Stromal cell of bone marrow (primary cell): ENCODE measurements at places on chromosomes 4 and X.

DNA sequence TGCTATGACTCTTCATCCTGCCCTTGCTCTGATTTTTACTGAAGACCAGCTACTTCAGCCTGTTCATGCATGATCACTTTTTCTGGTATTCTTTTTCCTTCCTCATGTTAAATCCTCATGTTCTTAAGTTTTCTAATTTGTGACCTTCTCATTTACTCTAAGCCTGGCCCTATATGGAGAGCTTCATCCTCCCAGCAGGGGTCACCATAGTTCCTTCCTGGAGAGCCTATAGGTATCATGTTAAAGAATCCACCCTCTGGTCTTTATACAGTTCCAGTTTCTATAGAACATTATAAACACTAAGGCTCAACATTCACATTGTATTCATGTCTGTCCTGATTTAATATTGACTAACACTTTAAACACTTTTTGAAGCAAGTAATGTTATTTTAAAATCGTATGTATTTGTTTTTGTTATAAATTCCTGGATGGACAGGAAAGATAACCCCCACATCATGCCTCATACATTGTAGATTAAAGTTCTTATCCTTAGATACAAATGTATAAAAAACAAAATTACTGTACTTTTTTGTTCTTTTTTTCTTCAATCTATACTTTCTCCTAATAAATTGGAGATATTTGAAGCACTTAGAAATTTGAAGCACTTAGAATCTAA is 53.8 kb upstream of the OTUD4 start:
- DNase-seq: peak; percentile 28

DNA sequence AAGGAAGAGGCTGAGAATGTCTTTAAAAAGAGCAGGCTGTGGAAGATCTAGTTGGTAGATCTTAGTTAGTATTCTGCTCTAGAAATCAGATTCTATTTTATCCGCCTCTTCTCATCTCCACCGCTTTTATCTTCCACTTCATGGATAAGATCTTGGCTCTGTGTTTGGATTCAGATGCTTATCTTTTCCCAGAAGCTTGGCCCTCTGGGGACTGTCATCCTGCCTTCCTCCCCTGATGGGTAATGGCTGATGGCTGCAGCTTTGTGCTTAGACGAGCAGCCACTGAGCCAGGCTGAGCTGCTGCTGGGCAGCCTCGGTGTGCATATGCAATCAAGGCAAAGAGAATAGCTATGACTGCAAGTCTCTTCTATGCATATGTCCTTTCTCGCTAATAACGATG is 23.5 kb downstream of the TRIML1 start:
- DNase-seq: no peak

GRCh38 chr4:188466001-188466400 is 326.8 kb downstream of the TRIML1 start:
- no peak for DNase-seq

- no peak for DNase-seq
Measured at GRCh38 chrX:49177873-49178480, 6.3 kb downstream of the PLP2 start.

GRCh38 chrX:118225711-118226428 is 109.3 kb upstream of the KLHL13 start:
- DNase-seq: no peak
